ENCODE measurements at places on chromosomes 12 and 14.

DNA sequence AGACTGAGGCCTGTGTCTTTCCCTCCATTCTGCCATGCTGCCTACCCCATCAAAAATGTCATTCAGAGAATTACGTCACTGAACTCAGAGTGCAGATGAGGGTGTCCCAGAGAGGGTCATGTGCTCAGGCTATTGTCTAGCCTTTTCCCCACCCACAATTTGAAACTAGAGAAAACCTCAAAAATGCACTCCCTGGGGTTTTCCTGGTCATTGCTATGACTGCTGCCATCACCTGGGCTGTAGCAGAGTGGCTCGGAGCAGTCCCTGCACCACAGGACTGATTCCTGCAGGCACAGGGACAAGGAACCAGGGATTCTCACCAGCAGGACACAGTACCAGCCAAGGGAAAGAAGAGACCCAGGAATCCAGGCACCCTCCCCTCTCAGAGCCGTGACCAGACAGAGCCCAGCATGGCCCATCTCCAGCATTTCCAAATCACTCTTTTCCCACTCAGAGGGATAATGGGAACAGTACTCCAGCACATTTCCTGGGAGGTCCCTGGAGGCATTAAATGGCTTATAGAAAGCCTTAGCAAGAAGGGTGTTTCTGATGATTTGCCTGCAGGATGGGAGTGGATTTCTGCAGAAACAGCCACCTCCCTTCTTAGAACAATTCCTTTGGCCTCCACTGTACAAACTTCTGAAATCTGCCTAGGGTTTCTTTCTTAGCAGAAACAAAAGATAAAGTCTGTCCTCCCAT lies 45.9 kb downstream of the VWF start:
- no peak for DNase-seq

DNA sequence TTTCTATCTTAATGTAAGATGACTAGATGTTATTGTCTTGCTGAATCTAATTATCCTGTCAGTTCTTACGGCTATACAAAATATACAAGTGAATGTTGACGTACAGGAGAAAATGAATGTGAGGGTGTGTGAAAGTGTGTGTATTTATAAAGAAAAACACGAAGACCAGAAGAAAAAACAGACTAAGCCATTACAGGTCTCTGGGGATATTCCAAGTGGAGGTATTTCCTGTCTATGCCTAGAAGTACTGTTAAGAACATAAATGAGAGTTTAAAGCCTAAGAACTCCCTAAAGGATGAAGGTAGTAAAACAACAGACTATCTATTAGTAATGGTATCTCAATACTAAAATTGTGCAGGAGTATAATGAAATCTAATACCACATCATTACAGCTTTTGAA lies 7.6 kb downstream of the MDM1 start:
- DNase-seq, result no peak

DNA sequence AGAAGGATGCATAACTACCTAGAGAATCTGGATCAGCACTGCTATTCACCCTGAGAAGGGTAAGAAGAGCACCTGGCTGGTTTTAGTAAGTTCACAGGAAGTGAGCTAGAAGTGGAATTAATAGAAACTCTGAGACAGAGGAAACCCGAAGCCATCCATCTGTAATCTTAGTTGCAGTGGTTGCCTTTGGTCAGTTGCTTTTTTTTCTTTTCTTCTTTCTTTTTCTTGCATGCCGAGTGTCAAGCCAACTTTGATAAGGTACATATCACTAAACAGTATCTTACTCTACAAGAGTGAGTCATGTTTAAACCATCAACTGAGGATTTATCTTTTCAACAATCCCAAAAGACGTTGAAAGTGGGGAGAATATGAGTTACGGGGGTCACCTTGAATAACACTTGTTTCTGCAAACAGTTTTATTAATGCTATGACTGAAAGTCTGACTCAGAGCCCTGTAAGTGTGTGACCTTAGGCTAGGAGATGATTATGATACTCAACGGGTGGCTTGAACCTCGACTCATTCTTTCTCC lies 26.7 kb downstream of the C12orf75 start:
- no peak for DNase-seq

- no peak for DNase-seq
These were observed 3.4 kb upstream of the DLK1 start for GRCh38 chr14:100723135-100723829.

DNA sequence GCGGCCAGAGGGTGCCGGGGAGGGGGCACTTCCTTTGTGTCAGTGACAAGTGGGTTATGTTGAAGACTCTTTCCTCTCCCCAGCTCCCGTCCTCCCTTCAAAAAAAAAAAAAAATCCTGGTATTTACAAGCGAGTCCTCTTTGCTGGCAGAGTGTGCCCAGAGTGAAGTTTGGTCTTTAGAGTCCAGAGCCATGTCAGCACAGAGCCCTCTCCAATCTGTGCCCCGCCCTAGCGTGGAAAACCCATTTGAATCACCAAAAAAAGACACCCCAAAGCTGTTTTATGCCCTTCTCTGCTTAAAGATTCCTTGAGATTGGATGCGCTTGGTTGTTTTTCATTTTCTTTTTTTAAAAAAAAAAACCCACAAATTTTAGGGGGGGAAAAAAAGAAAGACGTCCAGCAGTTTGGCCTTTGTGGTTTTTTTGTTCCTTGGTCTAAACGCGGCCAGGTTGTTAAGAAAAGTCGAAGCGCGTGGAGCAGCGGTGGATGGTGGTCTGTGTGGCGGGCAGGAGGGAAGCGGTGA lies 3.3 kb downstream of the NKX2-1 start:
- no peak for DNase-seq

DNA sequence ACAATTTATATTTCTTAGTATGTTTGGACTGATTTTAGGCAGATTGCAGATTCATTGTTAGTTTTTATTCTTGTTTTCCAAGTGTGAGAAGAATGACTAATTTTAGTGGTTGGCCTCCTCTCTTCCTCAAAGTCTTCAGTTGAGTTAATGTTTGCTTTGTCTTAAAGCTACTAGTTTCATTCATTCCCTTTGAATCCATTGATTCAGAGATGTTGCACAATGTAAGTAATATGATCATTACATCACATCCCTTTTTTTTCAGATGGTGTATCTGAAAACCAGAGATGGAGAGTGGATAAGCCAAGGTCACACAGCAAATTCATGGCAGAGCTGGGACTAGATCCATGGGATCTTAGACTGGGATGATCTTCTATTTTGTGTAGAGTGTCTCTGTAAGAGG lies 577.5 kb downstream of the BCL11B start:
- DNase-seq, result no peak

DNA sequence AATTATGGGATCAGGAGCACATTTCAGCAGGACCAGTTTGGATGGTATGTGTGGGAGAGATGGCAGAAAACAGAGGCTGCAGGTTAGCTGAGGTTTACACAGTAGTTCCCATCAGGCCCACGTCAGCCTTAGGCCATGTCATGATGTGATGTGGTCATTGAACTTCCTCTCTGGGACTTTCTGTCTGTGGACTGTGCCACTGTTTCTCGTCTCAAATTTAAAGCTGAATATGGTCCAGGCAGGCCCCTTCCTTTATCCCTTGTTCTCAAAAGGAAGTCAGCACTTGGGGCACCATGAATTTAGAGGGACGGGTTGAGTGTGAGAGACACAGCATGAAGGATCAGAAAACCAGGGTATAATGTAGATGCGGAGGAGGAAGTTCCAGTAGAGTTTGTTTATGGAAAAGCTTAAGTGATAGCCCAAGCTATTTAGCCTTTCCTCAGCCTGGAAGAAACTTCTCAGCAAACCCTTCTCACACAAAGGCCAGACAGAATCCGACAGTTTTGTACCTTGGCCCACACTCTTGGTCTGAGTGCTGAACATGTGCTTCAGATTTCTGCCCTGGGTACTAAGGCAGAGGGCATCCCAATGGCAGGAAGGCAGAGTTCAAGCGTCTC lies 3.6 kb upstream of the IGFBP6 start:
- no peak for DNase-seq

GRCh38 chr14:77909911-77910310 lies 110.0 kb downstream of the ADCK1 start:
- DNase-seq, result no peak

DNA sequence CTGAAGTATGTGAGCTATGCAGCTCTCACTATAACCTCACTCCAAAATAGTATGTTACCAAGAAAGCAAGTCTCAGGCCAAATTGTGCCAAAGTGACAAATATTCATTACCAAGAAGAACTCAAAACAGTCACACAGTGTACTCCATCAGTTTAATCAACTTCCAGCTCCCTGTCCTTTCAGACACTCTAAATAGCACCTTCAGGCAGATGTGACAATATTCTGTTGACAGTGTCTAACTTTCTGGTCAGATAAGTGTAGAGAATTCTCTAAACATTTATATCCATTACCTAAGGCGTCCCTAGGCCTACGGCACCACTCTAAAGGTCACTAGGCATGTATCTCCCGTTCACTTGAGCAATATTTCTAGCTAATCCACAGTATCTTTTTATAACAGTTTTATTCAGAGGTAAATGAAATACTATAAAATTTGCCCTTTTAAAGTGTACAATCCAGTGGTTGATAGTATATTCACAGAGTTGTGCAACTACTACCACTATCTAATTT lies 21.7 kb downstream of the CPNE8 start:
- DNase-seq, result no peak

DNA sequence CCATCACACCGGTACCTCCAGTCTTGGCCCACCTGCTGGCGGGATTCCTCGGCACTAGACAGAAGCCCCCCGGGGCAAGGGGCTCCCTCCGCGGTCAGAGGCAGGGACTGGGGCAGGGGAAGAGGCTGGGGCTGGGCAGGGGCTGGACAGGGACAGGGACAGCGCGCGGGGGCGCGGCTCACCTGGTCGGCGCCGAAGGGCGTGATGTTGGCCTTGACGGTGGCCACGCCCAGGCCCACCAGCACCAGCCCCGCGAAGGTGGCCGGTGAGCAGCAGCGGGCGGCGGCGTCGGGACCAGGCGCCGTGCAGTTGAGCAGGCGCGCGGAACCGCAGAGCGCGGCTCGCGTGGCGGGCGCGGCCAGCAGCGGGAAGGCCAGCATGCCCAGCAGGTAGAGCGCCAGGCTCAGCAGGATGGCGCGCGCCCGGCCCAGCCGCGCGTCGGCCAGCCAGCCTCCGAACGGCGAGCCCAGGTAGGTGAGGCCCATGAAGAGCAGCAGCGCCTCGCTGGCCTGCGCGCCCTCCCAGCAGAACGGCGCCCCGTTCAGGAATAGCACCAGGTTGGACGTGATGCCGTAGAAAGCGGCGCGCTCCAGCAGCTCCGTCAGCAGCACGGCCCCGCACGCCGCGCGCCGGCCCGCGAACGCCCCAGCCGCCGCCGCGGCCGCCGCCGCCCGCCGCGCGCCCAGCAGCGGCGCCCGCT lies 392 bp downstream of the SLC15A4 start:
- no peak for DNase-seq

DNA sequence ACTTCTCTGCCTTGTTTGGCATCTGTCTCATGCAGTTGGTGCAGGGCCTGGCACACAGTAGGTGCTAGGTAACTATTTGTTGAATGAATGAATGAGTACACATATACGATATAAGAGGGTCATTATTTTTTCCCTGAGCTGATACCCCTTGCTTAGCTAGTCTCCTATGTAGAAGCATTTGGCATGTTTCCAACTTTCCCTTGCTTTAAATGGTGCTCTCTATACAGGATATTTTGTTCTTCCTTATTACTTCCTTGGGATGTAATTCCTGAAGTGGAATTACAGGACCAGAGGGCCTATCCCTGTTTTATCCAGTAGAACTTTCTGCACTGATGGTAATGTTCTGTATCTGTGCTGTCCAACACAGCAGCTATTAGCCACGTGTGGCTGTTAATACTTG lies 250.1 kb upstream of the PWP1 start:
- DNase-seq, result no peak

GRCh38 chr12:74391283-74391682 lies 146.4 kb upstream of the ATXN7L3B start:
- DNase-seq, result no peak

DNA sequence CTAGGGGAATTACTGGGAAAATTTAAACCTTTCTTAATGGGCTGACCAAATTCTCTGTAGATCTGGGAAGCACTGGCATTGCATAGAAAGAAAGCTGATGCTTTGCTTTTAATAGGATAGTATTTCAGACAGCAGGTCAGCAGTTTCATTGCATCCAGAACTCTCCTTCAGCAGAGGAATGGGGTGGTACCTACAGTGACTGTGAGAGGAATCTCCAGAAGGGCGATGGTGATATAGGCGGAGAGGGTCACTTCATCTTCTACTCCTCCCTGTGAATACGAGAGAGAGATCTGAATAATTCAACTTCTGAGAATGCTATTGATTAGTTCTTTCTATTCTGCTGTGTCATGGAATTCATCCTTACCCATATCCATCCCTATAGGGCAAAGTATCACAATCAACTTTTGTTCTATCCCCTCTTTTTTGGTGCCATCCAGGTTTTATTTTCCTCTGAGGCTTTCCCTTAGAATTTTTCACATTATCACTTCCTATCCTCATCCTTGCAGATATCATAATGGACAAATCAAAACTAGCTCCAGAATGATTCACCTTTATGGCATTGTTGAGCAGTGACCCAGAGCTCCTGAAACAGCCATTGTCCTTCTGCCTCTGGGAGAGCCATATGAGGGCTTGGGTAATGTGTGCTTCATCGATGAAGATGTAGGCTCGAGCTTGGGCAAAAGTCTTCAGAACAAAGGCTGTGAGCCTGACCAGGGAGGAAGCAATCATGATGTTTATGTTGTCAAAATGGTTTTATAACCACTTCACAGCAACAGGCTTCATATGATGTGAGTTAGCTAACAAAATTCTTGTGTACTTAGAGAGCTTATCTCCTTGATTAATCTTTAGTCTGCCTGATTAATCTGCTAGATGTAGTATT lies 38.3 kb downstream of the A2M start:
- no peak for DNase-seq

DNA sequence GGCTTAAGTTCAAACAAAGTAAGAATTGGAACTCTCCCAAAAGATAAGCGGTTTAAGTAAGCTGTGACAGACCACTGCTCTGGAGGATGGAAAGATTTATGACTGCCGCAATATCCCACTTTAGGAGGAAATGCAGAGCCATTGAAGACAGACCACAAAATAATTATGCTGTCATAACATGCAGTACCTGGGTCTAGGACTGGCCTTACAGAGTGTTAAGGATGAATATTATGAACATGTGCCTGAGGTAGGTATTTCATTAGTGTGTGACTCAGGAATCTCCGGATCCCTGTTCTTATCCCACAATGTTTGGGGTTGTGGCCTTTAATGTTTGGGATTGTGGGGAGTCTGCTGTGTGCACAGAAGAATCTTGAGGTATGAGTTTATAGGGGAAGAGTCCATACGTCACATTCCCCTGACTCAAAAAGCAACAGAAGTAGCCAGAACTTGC lies 114.9 kb downstream of the SAMD4A start:
- no peak for DNase-seq

- no peak for DNase-seq
These were observed 397.1 kb upstream of the DCN start for GRCh38 chr12:91579516-91580263.

DNA sequence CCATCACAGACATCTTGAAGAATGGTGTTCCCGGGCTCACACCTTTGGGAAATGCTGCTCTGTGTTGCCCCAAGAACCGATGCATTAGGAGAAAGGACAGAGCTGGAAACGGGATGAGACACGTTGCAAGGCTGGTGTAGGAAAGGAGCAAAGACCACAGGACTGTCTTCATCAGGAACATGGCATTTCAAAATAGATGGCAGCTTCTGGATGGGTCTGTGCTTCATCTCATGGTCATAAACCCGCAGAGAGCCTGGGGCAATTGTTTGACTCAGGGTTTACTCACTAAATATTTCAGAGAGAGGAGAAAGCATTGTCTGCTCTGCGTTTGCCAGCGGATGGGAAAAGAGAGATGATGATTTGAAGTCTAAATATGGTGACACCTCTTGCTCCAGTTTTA lies 76.3 kb downstream of the CACNA1C start:
- no peak for DNase-seq

Data from stimulated activated CD4-positive, alpha-beta T cell treated with anti-CD3 and anti-CD28 coated beads, TNF-alpha, amount 100 ng/mL, for 48 hours (primary cell).